Brain microvascular endothelial cell (primary cell): ENCODE measurements at places on chromosomes 16 and 17.
A peak's percentile ranks its signal among the peaks of the same experiment; 100 is the strongest.

- no peak for DNase-seq
These were observed 137.8 kb upstream of the ZFHX3 start for GRCh38 chr16:73185737-73186136.

GRCh38 chr16:26762594-26762993 is 304.1 kb upstream of the C16orf82 start:
- no peak for DNase-seq

- DNase-seq = no peak
These were observed 145.6 kb downstream of the ANKFN1 start for GRCh38 chr17:56298846-56299245.

DNA sequence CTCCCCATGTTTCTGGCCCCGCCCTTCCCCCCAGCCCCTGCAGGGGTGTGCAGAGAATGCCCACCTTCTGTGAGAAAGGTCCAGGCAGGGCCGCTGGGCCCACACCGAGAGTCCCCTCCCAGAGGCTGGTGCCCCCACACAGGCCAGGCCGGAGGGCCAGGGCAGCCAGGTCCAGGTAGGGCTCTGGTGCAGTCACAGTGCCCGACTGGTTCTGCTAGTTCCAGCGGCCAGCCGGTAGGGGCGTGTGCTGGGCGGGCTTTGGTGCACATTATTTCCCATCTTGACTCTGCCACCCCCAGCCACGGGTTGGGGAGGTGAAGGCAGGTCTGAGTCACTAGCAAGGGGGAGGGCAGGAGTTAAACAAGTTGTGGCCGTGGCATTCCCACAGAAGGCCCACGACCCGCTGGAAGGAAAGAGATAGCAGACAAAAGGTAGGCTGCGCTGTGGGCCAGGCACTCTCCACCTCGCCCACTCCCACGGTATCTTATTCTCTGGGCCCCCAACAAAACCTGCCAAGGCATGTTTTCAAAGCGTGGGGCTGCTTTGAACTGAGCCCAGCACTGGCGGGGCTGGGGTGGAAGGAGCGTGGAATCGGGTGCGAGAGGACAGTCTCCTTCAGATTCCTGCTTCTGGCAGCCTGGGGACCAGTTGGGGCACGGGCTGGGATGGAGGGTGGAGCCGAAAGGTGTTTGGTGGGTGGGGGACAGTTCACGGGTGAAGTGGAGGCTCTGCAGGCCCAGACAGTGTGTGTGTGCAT is 1.9 kb downstream of the EPN3 start:
- DNase-seq = no peak

DNA sequence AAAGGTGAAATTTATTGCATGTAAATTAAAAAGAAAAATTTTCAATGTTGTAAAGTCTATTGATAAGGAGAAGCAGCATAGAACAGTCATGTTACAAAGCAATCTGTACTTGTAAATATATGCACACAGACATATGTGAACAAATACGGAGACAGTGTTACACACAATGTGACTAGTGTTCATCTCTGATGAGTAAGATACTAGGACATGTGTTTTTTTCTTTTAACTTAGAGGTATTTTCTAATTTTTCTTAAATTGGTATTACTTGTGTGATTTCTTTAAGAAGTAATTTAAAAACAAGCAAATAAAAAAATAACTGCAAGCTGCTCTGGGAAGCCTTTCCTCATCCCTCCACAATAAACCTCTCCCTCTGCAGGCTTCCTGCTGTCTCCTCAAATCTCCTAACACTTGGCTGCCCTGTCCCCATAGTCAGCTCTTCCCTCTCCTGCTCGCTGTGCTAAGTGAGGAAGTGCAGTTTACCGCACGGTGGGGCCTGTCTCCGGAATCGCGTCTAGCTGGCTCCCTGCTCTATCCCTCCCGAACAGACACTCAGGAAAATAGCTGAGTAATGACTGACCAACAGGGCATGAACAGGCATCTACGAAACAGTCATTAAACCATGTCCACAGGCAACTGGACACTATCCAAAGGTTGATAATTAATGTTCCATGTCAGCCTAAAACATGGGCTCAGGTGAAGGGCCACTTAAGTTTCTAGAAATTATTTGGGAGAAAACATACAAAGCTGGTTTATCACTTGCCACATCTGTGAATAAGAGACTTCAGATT is 35.9 kb downstream of the CMTM4 start:
- peak; percentile 84 for DNase-seq

DNA sequence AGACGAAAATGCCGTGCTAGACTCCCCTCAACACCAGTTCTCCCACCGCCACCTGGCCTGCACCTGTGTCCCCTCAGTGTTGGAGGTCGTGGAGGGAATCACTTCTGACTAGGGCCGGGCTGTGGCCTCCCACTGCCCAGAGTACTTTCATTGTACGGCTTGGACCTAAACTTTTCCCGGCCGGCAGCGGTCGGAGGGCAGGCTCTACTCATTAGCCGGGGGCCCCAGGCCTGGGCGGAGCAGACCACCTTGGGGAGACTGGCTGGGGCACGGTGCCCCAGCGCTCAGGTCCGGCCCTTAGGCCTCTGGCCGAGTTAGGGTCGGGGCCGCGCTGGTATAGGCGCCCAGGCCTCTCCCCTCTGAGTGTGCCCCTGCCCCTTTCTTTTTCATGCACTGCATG is 639 bp downstream of the CLDN6 start:
- no peak for DNase-seq

- peak; percentile 54 for DNase-seq
These were observed 25.9 kb downstream of the AP2B1 start for GRCh38 chr17:35612924-35613521.

DNA sequence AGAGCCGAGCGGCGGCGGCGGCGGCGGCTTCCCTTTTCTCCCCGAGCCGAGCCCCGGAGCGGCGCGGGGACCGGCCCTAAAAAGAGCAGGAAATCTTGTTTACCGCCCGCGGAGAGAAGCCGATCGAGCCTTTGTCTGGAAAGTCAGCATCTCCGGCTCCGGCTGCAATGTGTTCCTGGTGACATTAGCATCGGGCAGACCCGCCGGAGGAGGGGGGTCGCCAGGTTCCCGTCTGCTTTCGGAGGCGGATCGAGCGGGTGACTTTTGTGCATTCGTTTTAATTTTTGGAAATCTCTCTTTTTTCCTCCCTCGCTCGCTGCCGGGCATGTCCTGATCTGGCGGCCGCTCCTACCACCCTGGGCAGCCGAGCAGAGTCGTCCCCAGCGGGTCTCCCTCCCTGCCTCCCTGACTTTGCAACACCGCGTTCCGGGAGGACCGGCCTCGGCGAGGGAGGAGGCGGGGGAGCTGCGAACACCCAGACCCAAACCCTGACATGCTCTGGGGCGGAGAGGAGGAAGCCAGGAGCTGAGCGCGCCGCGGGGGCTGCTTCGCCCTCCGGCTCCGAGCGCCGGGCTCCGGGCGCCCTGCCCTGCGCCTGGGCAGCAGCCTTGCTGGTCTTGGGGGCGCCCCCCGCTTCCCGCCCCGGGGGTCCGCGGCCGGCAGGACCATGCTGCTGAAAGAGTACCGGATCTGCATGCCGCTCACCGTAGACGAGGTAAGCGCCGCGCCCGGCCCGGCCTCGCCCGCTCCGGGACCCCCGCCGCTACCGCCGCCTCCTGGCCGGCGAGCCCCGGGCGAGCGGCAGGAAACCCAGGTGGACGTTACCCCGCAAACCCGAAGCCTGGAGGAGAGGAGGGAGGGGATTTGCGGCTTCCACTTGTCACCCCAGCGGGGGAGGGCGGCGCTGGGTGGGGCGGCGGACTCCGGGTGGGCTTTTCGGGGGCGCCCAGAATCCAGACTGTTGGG is 690 bp downstream of the PITPNC1 start:
- peak; percentile 29 for DNase-seq

DNA sequence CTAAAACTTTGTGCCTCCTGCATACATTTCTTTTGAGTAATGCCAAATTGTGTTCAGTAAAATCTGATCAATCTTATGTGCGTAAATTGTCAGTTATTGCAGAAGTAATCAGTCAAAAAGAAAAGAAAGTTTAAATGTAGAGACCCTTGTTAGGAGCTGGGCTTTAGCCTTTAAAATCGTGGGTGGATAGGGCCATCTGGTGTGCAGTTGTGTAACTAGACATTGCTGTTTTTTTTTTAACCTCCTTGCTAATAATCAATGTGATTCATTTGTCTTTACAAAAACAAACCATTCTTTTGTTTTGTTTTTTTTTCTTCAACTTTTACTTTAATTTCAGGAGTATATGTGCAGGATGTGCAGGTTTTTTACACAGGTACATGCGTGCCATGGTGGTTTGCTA is 5.3 kb upstream of the WWOX start:
- DNase-seq = no peak

DNA sequence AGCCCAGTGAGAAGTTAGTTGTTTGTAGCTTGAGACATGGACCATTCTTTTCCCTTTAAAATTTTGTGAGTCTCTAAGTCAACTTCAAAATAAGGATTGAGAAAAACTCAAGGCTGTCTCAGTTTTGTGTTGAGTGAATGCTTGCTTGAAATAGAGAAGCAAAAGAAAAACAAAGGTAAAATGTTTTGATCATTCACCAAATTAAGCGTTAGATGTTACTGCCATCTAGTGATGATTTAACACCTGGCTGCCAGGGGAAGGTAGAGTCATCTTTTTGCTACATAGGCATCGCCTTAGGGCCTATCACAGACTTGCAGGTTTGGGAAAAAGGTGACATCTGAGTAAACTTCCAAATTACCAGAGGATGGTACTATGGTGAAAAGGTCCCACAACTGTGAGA is 74.4 kb downstream of the PCTP start:
- no peak for DNase-seq
